RPMI8226 (cell line): ENCODE measurements at places on chromosomes 3 and 15.

GRCh38 chr15:68986322-68986721 is 28.2 kb upstream of the NOX5 start:
- DNase-seq = no peak

DNA sequence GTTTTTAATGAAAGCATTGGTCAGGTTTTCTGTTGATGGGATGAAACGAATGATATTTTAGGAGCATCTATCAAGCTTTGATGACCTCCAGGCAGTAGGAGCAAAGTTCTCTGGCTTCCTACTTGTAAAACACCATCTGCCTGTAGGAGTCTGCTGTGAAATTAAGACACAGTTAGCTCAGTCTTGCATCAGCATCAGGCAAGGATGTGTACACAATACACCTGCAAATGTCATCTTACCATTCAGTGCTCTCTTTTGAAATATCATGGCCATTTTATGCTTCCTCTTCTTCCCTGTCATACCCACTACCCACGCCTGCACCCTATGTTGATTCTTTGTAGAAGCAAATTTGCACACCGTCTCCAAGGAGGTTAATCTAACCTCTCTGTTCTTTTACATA is 38.2 kb downstream of the B3GALNT1 start:
- DNase-seq = no peak

DNA sequence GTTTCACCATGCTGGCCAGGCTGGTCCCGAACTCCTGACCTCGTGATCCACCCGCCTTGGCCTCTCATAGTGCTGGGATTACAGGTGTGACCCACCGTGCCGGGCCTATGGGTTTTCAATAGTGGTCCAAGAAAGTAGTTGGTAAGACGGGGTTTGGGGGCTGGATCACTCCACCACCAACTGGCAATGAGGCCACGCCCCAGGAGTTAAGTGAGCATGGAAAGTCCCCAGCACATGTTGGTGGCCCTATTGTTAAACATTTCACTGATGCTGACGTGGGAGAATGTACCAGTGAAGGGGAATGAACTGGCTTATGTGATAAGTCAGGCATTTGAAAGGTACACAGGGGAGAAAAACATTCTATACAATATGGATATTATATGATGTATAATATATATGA is 80.4 kb downstream of the CHRD start:
- DNase-seq = peak; percentile 57

DNA sequence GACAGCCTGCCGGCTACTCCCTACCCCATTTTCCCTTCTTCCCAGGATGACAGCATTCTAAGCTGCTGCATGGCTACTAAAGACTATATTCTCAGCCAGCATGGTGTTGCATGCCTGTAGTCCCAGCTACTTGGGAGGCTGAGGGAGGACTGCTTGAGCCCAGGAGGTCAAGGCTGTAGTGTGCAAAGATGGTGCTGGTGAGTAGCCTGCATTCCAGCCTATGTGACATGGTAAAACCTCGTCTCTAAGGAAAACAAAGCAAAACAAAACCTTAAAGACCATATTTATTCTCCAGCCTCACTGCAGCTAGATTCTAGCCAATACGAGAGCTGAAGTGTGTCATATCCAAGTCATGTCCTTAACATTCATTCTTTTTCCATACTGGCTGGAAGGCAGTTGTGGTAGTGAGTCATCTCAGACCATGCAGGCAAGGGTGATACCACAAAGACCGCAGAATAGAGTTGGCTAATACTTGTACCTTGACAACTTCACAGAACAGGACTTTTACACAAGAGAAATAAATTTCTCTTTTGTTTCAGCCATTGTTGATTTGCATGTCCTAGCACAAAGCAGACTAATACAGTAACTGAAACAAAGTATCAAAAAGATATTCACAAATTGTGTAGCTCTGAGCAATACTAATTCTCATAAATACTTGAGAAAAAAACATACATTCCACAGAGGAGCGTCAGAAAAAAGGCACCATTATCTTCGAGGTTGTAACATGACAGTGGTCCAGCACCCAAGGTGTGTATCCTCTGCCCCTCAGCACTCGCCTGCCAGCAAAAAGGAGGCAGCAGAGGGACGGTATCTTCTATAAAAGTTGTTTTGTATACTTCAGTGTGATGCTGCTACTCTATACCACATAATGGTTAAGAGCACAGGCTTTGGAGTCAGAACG is 14.8 kb downstream of the PBRM1 start:
- no peak for DNase-seq

DNA sequence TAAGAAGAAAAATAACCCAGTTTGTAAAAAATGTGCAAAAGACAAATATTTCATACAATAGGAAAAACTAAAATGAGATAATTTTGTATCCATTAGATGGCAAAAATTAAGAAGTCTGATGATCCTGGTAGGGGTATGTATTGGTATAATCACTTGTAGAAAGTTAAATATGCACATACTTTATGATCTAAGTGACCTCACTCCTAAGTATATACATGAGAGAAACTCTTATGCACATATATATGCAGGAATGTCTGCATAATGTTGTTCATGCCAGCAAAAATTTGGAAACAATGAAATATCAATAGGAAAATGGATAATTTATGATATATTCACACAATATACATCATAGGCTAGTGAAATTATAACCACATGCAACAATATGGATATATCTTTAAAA is 33.5 kb downstream of the USP50 start:
- no peak for DNase-seq

GRCh38 chr3:169467751-169468150 is 195.8 kb downstream of the MECOM start:
- DNase-seq = no peak

GRCh38 chr3:142243134-142243533 is 17.7 kb upstream of the GK5 start:
- DNase-seq = no peak

DNA sequence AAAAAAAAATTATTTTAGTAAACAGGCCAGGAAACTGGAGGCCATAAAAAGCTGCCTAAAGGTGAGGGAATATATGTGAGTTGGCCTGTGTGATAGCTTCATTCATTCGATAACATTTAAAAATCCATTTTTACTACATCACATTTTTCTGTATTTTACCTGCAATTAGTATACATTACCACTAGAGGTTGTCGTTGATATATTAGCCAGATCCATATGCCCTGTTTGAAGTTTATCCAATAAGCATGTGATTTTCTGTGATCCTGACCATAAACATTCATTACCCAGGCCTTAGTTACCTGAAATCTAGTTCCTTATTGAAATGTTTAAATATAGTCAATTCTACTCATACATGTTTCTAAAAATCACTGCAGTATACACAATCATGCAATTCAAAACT is 71.4 kb downstream of the ARNT2 start:
- DNase-seq = no peak

DNA sequence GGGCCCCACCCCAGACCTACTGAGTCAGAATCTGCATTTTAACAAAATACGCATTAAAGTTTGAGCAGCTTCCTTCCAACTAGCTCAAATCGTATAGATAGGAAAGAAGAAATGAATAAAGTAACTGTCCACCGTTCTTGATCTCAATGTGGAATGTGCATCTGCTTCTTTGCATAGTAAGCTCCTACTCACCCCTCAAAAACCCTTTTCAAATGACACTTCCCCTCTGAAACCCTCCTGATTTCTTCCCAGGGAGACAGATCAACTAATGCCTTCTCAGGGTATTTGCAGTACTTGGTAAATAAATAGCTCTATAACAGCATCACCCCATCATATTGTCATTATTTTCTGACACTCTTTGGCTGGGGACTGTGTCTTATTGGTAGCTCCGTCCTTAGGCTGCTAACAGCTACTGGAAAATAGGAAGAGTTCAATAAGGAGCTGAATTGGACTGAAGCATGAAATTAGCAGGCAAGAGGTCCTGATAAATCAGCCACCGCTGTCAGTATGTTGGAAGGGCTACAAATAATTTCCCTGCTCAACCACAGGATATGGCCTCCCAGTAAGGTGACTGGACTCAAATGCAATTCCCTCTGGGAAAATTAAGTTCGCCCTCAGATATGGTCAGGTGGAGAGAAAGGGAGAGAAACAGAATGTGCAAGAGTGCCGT is 10.2 kb downstream of the OXTR start:
- no peak for DNase-seq

DNA sequence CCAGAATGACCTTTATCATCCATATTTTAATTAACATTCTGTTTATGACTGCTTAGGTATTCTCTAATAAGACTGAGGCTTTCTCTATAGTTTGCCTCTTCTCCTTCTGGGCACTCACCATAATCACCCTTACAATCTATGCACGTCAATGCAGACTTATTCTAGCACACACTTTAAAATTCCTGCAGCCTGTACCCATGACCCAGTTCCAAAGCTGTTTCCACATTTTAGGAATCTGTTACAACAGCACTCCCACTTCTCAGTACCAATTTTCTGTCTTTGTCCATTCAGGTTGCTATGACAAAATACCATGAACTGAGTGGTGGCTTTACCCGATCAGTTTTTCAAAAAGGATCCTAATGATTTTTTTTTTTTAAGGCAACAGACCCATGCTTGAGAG is 103.5 kb downstream of the SOX14 start:
- no peak for DNase-seq

- no peak for DNase-seq
Measured at GRCh38 chr3:70716832-70717231, 404.4 kb upstream of the MDFIC2 start.

DNA sequence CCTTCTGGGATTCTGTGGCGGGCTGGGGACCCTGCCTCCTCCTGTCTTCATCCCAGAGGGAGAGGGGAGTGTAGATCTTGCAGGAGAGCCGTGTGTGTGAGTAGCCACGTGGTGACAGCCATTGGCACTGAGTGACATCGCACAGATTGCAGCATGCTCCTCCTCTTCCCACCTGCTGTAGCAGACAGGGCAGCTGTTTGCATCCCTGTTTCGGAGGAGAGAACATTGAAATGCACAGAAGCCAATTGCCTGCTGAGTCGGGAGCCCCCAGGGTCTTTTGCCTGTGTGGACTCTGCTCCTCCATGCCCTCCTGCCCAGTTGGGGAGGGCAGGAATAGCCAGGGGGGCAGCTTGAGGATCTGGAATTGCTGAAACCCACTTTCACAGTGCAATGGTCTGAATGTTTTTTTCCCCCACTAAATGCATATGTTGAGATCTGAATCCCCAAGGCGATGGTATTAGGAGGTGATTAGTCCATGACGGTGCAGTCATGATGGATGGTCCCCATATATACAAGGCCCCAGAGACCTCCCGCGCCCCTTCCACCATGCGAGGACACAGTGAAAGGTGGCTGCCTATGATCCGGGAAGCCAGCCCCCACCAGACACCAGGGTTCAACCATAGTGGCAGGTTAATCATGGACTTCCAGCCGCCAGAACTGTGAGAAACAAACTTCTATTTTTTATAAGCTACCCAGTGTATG is 66.8 kb downstream of the CHRNA7 start:
- DNase-seq = no peak

DNA sequence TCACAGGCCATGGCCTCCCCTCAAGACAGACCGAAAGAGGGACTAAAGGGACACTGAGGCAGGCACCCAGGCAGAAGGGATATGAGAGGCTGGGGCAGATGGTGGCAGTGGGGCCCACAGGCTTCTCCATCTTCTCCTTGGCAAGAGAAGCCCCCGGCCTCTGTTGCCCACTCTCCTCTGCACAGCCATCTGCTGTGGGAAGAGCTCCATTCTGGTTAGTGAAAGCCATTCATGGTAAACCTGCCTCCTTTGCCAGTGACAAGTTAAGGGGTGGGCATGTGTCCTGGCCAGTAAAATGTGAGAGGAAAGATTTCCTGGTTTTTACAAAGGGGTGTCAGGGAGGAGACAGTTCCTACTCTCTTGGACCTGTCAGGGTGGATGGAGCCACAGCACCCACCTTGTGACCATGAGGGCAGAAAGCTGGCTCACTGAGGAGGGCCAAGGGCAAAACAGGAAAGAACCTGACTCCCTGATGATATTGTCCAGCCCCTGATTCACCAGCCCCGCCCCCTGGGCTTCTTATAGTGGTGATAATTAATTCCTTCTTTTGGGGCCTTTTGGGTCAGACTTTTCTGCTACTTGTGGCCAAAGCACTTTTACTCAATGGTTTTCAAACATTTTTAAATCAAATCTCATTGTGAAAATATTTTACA is 130.4 kb upstream of the SMAD3 start:
- DNase-seq = no peak

DNA sequence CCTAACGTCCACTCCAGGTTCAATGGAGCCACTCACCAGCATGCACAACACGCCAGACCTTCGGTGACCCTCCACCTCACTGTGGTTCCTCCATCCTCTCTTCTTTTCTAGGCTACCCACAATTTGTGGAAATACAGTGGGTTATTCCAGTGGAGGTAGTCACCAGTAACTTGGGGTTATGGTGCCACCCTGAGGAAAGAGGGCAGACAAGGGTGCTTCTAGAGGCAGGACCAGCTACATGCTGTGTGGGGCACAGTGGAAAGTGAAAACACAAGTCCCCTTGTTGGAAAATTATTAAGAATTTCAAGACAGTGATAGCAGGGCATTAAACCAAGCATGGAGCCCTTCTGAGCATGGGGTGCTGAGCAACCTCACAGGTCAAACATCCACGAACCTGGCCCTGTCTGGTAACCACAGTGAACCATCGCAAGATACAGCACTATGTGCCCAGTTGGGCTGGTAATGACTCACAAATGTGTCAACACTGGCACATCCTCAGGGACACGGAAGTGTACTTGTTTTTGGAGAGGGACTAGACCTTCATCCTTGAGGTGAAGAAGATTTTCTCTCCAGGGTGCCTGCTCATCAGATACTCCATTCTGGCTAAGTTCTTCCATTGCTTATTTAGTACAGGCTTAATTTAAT is 166.7 kb downstream of the STT3B start:
- no peak for DNase-seq

DNA sequence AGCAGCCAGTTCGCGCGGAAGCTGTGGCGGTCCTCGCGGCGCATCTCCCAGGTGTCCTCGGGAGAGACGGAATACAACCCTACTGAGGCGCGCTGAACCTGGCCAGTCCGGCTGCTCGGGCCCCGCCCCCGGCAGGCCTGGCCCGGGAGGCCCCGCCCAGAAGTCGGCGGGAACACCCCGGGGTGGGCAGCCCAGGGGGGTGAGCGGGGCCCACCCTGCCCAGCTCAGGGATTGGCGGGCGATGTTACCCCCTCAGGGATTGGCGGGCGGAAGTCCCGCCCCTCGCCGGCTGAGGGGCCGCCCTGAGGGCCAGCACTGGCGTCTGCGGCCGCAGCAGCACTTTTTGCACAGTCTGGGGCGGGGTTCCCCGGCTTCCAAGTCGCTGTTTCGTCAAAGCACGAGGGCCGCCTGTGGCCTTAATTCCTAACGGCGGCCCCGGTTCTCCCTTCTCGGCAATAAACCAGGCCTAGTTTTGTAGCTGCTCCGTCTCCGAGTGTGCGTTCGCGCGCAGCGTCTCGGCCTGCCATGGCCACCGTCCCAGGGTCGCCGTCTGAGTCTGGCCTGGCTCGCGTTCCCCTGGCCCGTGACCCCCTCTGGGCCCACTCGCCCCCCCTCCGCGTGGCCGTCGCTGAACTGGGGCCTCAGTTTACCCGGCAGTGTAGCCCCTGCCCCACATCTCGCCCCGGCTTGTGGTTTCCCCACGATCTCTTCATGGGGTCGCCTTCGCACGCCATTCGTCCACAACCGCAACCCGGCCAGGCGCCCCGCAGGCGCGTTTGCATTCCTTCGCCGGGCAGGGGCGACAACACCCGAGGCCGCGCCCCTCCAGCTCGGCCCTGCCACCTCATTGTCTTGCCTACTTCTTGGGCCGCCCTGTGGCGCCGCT is 30.0 kb downstream of the NBEAL2 start:
- DNase-seq = no peak

GRCh38 chr3:51269466-51269865 is 115.6 kb upstream of the MANF start:
- DNase-seq = peak; percentile 4

- DNase-seq = no peak
Measured at GRCh38 chr3:150268426-150269391, 139.4 kb upstream of the TSC22D2 start.
